Stromal cell of bone marrow (primary cell): ENCODE measurements at places on chromosomes 12 and 14.
A peak's percentile ranks its signal among the peaks of the same experiment; 100 is the strongest.

DNA sequence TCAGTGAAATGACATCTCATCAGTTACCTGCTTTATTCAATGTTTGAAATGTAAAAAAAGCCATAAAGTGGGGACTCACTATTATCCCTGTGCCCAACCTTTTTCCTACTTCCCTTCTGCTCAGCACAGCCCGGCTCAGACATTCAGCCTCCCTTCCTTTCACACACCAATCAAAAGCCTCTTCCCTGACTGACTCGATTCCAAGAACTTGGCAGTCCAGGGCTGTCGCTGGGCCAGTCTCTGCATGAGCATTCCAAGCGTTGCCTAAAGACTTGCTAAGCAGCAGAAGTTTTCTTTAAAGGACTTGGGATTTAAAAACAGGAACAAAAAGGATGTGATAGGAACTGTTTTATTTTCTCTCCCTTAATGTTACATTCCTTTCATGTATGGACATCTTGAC lies 22.7 kb downstream of the ITPR2 start:
- peak; percentile 84 for DNase-seq

GRCh38 chr12:101027816-101028215 lies 182.2 kb downstream of the SLC5A8 start:
- DNase-seq, result no peak

- no peak for DNase-seq
Measured at GRCh38 chr14:24408764-24409163, 10.0 kb downstream of the NYNRIN start.

GRCh38 chr12:56271031-56271430 lies 4.3 kb downstream of the COQ10A start:
- no peak for DNase-seq

DNA sequence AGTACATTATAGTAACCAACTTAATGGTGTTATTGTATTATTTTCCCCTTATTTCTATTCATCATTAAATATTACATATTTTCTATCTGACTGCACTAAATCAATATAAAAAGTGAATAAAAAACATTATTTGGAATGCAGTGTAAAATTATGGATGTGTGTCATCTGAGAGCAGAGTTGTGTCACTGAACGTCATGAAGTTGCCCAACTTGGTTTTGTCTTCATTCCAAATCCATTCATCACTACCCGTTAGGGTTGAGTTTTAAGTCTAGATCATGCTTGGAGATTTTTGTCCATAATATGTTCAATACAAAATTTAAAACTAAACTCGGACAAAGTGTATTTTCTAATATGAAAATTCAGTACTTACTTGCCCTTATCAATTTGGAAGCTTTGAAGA lies 16.1 kb downstream of the KLRF1 start:
- no peak for DNase-seq

DNA sequence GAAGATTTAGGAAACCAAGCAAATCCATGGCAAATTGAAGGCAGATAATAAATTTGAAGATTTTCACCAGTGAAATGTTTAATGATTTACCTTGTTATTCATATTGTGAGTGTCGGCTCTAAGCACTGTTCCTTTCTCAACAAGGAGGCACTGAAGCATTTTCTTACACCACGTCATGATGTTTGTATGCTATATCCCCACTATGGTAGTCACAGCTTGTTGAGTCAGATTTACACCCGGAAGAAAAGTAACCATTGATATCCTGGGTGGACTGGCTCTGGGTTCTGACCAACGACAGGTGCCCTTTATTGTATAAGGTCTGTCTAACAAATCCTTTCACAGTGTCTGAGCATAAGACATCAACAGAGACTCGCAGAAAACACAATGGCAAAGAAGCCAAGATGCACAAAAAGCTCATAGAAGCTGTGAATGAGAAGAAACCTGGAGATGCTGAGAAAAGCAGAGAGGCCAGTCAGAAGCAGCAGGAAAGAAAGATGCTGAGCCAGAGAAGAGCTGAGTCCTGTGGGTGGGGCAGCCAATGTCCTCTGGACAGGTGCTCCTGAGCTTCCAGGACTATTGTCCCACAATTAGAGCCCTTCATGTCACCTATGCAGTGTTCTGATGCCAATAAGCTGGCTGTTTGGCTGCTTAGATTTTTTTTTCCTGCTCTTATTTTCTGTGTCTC lies 49.7 kb upstream of the ARHGAP5 start:
- DNase-seq, result no peak

- no peak for DNase-seq
Measured at GRCh38 chr12:83092129-83092528, 405.4 kb downstream of the TMTC2 start.

GRCh38 chr14:64536488-64537245 lies 3.9 kb upstream of the HSPA2 start:
- no peak for DNase-seq

DNA sequence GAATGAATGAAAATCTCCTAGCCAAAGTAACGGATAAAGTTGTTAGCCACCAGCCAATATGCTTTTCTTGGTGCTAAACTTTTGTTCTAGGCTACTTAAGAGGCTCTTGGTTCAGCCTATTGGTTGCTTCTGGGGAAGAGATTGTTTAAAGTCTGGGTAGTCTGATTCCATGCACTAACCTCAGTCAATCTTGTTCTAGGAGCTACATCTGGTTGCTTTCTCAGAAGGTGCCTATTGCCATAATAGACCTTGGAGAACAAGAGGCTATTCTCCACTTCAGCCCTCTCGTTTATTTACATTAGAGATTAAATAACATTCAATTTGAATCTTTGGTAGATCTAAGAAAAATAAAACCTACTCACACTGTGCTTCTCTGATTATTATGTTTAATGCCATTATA lies 40.8 kb upstream of the OTOGL start:
- DNase-seq, result no peak

DNA sequence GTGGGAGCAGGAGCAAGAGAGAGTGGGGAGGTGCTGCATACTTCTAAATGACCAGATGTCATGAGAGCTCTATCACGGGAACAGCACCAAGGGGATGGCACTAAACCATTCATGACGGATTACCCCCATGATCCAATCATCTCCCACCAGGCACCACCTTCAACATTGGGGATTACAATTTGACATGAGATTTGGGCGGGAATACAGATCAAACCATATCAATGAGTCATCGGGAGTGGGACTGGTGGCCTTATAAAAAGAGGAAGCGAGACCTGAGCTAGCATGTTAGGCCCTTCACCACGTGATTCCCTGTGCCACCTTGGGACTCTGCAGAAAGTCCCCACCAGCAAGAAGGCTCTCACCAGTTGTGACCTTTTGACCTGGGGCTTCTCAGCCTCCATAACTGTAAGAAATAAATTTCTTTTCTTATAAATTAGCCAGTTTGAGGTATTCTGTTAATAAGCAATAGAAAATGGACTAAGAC lies 28.7 kb downstream of the COX8C start:
- no peak for DNase-seq

GRCh38 chr12:21429994-21430393 lies 7.5 kb upstream of the PYROXD1 start:
- no peak for DNase-seq

DNA sequence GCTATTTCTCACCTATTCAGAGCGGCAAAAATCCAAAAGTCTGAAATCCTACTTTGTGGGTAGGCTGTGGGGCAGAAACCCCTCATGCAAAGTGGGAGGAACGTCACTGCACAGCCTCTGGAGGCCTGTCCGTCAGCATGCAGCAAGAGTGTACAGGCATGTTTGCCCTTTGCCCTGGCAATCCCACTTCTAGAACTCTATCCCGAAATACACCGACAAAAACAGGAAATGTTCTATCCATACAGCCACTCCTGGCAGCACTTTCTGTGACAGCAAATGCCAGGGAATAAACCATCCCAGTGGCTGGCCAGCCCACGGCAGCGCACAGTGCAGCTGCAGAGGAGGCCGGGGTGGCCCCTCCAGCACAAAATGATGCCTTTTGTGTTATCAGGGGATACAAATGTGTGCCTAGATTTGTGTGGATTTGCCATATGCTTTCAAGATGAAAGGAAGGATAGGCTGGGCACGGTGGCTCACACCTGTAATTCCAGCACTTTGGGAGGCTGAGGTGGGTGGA lies 39.7 kb downstream of the AMN start:
- no peak for DNase-seq

DNA sequence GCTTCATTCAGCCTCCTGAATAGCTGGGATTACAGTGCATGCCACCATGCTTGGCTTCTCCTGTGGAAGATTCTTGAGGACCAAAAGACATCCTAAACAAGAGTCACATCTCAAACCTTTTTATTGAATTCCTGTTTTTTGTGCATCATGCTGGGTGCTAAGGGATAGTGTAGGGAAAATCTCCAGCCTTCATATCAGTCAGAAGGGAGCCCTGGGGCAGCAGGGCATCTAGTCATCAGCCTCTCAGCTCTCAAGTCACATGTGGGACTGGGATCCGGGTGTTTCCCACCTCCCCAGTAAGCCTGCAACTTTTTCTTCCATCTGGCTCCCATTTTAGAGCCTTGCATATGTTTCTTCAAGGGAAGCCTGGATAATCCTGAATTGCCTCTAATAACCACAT lies 25.1 kb upstream of the OASL start:
- DNase-seq, result no peak

GRCh38 chr14:22630486-22630885 lies 13.7 kb downstream of the OR6J1 start:
- DNase-seq, result peak; percentile 98

GRCh38 chr14:94125659-94126418 lies 3.6 kb downstream of the IFI27L2 start:
- no peak for DNase-seq

- peak; percentile 18 for DNase-seq
Measured at GRCh38 chr14:85248881-85249635, 280.9 kb upstream of the FLRT2 start.

GRCh38 chr12:119980242-119980641 lies 8.8 kb upstream of the BICDL1 start:
- DNase-seq, result no peak

- DNase-seq, result no peak
Measured at GRCh38 chr12:126198966-126199692, 1133.9 kb downstream of the AACS start.

GRCh38 chr12:52248541-52249461 lies 15.8 kb downstream of the KRT7 start:
- DNase-seq, result no peak

DNA sequence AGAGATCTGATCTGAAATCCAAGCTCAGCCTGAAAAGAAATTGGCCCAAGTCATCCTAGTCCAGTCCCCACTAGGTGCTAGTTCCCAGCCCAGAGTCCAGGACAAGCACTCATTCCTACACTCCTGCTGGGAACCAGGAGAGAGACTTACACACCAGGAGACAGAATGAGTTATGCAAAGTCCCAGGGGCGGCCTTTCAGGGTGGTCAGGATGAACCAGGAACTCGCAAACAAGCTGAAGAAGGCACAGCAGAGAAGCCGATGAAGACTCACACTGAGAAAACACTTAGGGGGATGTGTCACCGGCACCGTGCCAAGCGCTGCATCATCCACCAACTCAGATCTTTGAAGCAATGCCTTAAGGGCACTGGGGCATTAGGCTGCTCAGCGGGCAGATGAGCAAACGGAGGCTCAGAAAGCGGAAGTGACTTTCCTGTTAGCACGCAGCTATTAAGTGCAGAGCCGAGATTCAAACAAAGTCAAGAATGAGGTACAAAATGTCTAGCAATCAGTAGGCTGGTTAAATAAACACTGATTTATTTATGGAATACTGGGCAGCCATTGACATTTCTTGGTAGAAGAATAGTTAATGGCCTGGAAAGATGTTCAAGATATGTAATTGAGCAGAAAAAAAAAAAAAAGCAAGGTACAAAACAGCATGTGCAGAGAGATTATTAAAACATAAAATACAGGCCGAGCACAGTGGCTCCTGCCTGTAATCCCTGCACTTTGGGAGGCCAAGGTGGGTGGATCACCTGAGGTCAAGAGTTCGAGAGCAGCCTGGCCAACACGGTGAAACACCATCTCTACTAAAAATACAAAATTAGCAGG lies 78.7 kb downstream of the LRRC74A start:
- DNase-seq, result peak; percentile 93

DNA sequence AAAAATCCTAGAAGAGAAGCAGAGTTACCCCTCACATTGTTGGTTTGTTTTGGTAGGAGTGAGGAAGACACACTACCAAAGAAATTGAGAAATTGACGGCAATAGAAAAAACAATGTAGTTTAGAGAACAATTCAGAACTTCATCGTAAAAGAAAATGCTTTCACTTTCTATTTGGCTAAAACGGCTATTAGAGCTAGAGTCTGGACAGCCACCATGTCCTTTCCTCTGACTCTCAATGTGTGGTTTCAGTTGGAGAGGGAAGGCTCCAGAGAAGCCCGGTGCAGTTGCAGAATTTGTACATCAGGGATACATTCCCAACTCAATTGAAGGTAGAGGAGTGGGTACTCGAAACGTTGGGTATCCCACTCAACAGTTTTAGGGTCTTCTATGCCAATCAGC lies 535.3 kb downstream of the GALC start:
- DNase-seq, result peak; percentile 10

DNA sequence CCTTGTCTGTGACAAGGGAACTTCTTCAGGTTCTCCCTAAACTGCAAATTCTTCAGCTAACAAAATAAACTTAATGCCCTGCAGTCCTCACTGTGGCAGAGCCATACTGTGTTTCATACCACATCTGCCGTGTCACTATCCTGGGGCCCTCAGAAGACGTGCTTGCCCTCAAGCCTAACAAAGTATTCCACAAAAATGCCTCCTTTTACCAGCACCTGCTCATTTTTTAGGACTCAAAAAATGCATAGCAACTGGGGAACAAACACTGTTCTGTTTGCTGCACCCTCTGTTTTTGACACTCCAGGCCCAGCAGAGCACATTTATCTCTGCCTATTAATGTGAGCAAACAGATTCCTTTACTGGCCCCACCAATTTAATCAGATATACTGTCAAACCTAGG lies 270.7 kb upstream of the SSTR1 start:
- no peak for DNase-seq

GRCh38 chr14:103563844-103564505 lies 1.2 kb downstream of the COA8 start:
- DNase-seq, result no peak
